ENCODE measurements at places on chromosomes 6 and 20.

DNA sequence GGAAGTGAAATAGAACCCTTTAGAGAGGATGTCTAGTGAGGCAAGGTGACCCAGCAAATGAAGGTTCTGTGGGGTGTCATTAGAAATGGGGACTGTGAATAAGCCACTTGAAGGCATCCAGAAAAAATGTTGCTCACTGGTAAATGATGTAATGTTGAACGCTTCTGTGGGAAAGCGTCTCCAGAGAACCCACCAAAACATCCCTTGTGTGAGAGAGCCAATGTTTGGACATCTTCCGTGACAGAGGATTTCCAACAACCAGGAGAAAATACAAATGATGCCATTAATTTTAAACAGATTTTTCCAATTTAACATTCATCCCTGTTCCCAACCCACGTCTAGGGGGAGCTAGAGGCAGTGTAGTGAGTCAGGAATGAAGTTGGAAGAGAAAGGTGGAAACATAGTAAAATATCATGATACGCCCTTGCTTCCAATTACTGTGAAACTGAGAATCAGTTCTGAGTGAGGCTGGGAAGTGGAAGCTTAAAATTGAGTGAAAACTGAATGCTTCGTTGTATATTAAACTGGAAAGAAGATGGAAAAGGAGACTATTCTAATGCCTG lies 584.2 kb downstream of the CD109 start:
- no peak for DNase-seq

GRCh38 chr6:170424604-170425126 lies 118.1 kb downstream of the FAM120B start:
- DNase-seq = no peak

DNA sequence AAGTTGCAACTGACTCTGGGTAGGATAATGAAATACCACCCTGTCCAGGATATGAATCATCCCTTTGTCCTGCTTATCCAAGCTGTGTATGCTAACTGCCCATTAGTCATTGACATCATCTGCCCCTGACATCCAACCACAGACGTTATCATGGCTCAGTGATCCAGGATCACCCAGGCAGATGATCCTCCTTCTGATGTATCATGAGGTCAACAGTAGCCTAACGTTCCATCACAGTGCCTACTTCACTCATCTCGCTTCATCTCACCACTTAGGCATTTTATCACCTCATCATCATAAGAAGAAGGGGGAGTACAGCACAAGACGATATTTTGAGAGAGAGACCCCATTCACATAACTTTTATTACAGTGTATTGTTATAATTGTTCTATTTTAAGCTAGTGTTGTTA lies 13.4 kb upstream of the BTN3A2 start:
- no peak for DNase-seq

DNA sequence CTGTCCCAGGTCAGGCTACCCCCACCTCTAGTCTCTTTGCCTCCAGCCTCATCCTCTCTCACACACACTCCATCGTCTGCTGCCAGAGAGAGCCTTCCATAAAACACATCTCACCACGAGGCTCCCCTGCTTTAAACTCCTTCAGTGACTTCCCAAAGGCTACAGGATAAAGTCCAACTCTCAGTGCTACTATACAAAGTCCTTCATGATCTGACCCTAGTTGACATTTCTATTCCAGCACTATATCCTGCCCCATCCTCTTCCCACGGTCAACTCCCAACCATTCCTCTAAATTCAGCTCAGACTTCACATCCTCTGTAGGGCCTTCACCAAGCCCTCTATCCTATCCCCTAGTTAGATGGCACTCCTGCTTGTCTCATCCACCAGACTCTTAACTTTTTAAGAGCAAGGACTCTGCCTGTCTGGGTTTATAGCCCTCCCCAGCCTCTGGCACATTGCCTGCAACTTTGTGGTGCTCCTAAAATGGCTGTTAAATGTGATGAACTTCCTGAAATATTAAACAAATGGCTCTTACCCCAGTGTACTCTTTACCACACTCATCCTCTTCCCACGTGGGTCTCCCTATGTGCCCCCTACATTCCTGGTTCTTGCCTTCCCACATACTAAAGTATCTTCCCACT lies 36.1 kb downstream of the KIF16B start:
- DNase-seq = no peak

GRCh38 chr20:32823737-32824588 lies 4.2 kb downstream of the MAPRE1 start:
- peak; percentile 31 for DNase-seq

- DNase-seq = peak; percentile 57
These were observed 139.8 kb downstream of the ZDHHC14 start for GRCh38 chr6:157520596-157521361.

DNA sequence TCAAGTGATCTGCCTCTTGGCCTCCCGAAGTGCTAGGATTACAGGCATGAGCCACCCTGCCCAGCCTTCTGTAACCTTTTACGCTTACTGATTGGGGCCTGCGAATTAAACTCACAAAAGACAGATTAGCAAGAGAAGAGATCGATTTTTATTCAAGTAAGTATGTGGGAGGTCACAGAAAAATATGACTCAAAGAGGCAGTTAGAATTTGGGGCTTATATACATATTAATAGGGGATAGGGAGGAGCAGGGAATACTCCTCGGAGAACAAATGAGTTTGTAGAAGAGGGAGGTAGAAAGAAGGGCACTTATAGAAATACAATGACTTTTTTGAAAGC lies 78.9 kb downstream of the CD24 start:
- DNase-seq = no peak

GRCh38 chr20:63707558-63708300 lies at the start of the genes ARFRP1 and ZGPAT:
TSS of gene ARFRP1 (minus strand) at chr20:63707976. CDS start at chr20:63707091, 885 bp downstream.
TSS of gene ZGPAT (plus strand) at chr20:63708039. CDS start at chr20:63708581, 542 bp downstream.
- peak; percentile 64 for DNase-seq

DNA sequence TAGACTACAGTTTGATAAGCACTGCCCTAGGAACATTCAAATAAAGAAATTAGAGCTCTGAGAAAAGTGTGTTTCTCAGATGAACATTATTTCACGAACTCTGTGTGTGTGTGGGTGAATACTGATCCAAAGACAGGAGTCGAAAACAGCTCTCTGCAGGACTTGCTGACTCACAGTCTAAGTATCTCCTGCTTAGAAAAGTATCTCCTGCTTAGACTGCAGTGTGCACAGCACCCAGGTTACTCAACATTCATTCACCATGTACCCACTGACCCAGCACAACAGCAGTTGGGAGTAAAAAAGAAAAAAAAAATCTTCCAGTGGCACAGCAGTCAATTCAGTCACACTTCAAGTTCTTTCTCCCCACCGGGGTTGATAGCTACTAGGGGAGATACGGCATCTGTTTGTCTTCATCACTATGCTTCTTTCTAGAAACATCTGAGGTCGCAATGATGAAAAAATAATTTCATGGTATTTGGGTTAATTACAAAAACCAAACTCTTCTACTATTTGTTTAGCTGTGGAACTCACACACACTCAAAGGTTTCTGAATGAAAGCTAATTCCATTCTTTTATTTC lies 48.0 kb downstream of the GCLC start:
- DNase-seq = no peak

GRCh38 chr6:162532283-162533008 lies 195.1 kb downstream of the PRKN start:
- DNase-seq = no peak

Data from GF-D8 (cell line).